Amygdala (tissue), 56 donors: ENCODE measurements at places on chromosomes 3 and 15.

DNA sequence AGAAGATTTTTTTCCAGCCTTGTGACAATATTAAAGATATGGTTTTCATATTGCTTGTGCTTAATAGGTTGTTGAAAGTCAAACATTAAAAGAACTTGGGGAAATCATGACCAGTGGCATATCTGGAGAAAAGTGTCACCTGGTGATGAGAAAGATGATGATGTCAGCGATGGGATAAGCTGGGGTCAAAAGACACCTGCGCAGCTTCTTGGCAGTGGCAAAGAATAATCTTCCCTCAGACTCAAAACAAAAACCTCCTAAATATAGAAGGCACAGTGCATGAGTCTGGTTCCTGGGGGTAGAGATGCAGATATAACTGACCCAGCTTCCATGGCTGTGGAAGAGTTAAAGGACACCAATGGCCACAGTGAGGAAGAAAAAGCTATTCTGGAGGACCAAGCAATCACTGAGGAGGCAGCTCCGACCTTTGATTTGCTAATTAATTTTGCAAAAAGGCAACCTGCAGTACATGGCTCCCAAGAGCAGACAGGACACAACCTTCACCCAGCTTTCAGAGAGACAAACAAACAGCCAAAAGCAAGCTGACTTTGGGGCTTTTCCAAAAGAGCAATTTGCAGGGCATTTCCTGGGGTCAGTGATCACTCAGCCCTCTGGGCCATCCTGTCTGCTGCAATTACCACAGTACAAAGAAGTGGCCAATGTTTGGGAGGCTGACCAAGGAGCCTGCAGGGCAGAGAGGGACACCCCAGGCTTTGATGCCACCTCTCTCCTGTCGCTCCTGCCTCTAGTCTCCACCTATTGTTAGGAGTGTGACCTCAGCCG, 17.6 kb upstream of the SEMA5B start:
- DNase-seq: no peak

- DNase-seq: no peak
Observed at GRCh38 chr3:146166415-146166821, 5.4 kb upstream of the PLOD2 start.

DNA sequence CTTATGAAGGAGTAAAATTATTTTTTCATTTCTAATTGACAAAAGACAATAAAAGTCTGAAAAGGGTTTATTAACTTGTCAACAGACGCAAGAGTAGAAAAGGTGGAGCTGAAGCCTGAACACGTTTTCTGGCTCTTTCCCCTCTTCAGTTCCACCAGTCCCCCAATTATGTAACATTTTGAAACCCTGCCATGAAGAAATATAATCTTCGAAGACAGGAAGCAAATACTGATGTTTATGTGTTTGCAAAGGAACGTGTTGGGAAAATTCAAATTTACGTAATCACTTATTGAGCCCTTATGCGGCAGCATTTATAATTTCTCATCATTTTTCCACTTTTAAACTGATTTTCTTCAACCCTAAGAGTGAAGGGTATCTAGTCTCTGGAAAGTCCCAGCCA, 767 bp downstream of the AP3S2 start:
- DNase-seq: no peak

GRCh38 chr15:47484059-47484458, 233.2 kb upstream of the SEMA6D start:
- no peak for DNase-seq

GRCh38 chr3:195591852-195592251, 8.1 kb upstream of the APOD start:
- DNase-seq: no peak

DNA sequence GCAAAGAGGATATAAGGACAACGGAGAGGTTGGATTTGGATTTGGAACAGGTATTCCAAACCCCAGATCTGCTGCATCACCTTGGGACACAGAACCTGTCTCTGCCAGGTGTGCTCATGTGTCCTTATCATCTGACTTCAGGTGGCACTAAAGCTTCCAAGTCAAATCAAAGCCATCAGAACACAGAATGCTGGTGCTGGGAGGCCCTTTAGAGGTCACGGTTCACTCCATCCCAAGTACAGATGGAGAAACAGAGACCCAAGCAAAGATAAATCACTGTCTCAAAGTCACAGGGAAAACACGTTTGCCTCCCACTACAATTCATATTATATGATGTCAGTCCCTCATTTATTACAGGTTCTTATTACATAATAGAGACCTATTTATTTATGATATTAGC, 72.8 kb downstream of the HES1 start:
- DNase-seq: no peak

GRCh38 chr3:10609134-10609533, 103.7 kb upstream of the ATP2B2 start:
- DNase-seq: no peak

GRCh38 chr3:119322021-119322834, 28.0 kb downstream of the ARHGAP31 start:
- no peak for DNase-seq

GRCh38 chr3:32577581-32578556, 7.2 kb upstream of the DYNC1LI1 start:
- peak; percentile 3 for DNase-seq

DNA sequence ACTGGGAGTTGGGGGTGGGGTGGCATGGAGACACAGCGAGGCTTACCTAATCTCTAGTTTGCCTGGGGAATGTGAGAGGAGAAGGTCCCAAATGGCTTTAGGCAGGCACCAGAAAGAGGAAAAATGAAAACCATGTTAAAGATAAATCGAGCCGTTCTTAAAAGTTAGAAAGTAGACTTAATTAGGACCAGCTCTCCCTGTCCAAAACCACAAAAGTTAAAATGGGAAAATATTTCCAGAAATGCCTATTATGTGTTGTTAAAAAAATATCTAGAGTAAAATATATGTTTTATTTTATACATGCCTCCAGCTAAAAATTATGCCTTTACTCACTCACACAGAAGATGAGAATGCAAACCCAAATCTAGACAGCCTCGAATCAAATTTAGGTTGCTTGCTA, 50.1 kb downstream of the LRTM1 start:
- no peak for DNase-seq

DNA sequence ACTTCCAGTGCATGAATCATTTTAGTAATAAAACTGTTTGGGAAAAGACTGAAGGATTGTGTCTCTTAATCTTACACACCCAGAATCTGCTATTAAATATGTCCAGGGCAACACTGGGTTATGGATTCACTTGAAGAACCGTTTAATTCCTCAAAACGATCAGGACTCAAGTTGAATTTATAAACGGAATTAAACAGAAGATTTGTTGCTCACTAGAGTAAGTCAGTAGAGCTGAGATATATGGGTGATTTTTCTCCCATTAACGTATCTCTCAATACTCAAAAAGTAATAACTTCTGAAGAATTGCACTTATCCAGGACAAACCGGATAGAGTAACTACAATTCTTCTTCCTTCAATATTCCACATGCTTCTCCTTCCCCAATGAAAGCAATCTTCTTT, 41.1 kb upstream of the LIPC start:
- DNase-seq: no peak

DNA sequence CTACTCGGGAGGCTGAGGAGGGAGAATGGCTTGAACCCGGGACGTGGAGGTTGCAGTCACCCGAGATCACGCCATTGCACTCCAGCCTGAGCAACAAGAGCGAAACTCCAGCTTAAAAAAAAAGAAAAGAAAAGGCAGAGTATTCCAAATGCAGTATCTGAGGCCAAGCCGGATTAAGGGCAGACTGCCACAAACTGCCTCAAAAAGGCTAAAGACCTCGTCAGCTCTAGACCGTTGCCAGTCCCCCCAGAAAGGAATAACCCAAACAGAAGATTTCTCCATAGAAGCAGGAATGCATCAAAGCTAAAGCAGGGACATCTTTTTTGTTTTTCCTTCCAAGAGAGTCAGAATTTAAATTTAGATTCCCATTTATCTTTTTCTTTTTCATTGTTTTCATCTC, 72.9 kb downstream of the TM4SF4 start:
- peak; percentile 6 for DNase-seq

DNA sequence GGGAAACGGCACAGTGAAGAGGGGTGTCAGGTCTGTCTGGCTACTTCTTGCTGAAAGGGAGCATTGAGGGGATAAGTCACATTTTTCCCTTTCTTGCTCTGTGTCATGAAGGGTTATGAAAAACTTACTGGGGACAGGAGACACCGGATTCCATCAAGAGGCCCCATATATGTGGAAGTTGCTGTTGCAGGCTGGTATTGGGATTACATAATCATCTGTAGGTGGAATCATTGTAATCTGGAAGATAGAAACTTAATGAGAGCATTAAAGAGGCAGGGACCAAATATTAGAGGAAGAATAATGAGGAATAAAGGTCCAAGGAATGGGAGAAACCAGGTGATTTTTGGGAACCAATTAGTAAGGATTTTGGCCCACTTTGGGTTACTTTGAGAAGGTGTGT, 4.2 kb upstream of the TCAIM start:
- no peak for DNase-seq
